Fibroblast of skin of right biceps (primary cell): ENCODE measurements at places on chromosomes 4 and X.

DNA sequence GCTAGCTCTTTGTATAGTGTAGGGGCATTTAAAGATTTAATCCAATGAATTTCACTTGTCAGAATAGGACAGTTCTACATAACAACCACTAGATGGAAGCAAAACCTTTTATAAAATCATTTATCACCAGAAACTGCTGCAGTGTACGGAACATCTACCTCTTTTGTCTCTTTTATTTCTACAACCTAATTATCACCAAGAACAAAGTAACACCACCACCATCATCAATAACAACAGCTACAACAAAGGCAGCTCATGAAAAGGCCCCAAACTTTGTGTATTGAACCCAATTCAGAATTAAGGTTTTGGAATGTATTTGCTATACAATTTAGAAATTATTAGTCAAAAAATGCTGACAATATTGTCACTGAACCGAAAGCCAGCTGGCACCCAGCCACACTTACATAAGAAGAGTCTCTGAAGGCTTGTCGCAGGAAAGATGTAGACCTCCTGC lies 260.9 kb upstream of the RPS6KA3 start:
- no peak for DNase-seq

DNA sequence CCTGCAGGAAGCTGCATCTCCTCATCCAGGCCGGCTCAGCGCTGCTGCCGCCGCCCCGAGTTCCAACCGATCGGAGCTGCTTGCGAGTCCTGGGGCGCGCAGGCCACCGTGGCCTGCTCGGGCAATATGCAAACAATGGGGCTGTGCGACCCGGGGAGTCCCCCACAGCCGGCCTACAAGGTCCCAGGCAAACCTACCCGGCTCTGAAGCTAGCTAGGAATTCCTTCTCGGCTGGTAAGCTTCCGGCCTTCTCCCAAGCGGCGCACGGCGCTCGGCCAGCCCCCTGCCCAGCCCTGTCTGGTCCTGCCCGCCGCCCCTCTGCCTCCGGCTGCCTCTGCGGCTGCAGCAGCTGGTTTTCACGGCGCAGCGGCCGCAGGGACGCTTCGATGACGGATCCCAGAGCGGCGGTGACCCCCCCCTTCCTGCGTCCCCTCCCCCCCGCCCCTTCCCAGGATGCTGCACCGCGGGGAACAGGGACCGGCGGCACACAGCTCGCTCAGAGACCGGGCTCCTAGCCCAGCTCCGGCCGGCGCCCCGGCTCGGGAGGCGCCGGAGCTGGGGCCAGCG lies 59.4 kb downstream of the TSC22D3 start:
- DNase-seq, result peak; percentile 42

- DNase-seq, result peak; percentile 30
These were observed 15.9 kb downstream of the DHX15 start for GRCh38 chr4:24568425-24568824.

DNA sequence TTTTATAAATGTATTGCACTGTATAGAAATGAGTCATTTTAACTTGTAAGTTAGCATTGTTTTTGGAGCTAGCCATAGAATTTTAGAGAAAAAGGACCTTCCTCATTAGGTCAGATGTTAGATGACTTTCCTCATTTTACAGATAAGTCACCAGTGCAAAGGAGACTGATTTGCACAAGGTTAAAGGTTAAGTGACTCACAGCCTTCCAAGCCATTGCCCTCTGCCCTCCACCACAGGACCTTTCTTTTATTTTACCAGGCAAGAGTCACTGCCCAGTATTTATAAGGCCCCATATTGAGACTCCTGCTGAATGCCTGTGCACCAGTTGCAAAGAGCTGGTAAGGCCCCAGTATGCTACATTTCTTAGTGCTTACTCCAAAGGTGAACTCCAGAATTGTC lies 4.2 kb upstream of the ABCG2 start:
- DNase-seq, result no peak

GRCh38 chrX:40570346-40571093 lies 10.2 kb upstream of the ATP6AP2 start:
- no peak for DNase-seq
